Aorta (tissue), 5 donors: ENCODE measurements at places on chromosomes 6 and 20.

GRCh38 chr20:33466303-33466646 lies 22.7 kb upstream of the SNTA1 start:
- DNase-seq, result no peak

GRCh38 chr6:140438346-140438735 lies 1063.9 kb upstream of the CITED2 start:
- no peak for DNase-seq

GRCh38 chr6:111474106-111474505 lies 8.9 kb downstream of the REV3L start:
- DNase-seq, result no peak

- DNase-seq, result no peak
Observed at GRCh38 chr6:8181160-8181881, 79.0 kb upstream of the EEF1E1 start.

DNA sequence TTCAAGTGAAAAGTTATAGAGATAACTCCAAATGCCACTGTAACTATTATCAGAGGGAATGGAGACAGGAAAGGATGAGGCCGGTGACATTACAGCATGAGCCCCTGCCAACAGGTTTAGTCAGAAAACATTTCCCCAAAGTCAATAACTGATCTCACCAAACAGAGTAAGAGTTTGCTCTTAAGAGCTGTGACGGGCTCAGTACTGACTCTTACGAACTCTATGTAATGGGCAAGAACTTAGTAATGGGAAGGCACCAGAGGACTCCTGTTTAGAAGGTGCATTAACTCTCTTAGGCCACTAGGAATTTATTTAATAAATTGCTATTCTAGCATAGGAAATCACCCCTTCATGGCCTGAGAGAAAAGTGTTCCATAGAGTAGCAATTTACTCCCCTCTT lies 76.8 kb downstream of the SAMD5 start:
- DNase-seq, result no peak

GRCh38 chr6:21816231-21816630 lies 222.7 kb downstream of the SOX4 start:
- DNase-seq, result no peak

- DNase-seq, result no peak
Observed at GRCh38 chr20:38421915-38422314, 13.2 kb downstream of the SNHG17 start.

- DNase-seq, result no peak
Observed at GRCh38 chr6:131524695-131525336, 48.2 kb upstream of the ARG1 start.

GRCh38 chr20:6623989-6624388 lies 143.5 kb upstream of the BMP2 start:
- DNase-seq, result no peak

DNA sequence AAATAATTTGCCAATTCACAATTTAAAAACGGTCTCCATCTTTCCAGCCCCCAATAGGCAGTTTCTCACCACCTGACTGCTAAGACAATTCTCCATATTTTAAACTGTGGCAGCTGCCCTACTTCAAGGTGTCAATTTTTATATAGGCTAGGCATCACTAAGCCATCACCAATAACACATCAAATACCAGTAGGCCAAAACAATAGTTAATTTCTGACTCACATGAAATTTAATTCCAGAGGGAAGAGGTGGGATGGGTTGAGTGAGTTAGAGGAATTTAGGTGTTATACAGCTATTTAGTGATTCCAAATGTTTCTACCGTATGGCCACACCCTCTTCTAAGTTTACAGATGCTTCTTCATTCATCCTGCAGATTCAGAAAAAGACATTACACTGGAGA lies 49.9 kb downstream of the GFRAL start:
- no peak for DNase-seq

GRCh38 chr6:107784669-107785068 lies 39.4 kb downstream of the SCML4 start:
- no peak for DNase-seq

- DNase-seq, result no peak
Observed at GRCh38 chr6:83985715-83986114, 47.9 kb upstream of the MRAP2 start.

DNA sequence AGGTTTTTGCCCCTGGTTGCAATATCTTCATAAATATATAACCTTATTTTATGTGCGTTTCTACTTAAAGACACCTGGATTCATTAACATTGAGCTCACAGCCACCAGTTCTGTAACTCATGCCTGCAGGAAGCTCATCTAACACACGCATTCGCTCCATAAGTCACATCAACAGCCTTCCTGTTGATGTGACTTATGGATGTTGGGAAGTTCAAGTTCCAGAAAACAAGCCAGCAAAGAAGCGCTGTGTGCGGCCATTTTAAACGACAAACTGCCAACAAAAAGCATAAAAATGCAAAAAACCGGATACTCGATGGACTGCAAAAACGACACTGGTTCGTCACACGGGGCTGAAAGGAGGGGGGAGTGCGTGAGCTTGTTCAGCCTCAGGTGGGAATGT lies 77.9 kb upstream of the NFATC2 start:
- no peak for DNase-seq

- no peak for DNase-seq
Observed at GRCh38 chr6:160070427-160070826, 51.2 kb upstream of the SLC22A1 start.
